ENCODE measurements at places on chromosomes 12 and 14.

DNA sequence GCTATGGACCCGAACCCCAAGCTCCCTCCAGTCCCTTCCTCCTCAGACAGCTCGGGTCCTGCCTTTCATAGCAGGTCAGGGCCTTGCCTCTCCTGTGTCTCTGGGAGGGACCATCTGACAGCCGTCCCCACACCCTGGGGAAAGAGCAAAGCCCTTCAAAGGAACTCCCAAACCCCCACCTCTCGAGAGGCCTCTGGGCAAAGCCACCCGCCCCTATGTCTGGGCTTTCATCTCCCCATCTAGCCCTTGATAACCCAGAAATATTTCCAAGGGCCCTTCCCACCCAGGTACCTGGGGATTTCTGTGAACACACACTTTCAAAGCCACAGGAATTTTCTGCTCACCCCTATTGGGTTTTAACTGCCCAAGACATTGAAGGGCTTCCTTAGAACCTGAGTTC lies 32.1 kb downstream of the SNRNP35 start:
- H3K27me3 ChIP-seq = no peaks in the 10 kb centered on the region
- DNase-seq = no peak
- no peaks in the 10 kb centered on the region for H3K4me1 ChIP-seq
- no peak overlapping the region for H3K4me3 ChIP-seq
- no peaks in the 10 kb centered on the region for H3K36me3 ChIP-seq

GRCh38 chr12:123931686-123932321 lies 40.8 kb downstream of the CCDC92 start:
- no peaks in the 10 kb centered on the region for H3K27me3 ChIP-seq
- no peaks in the 10 kb centered on the region for H3K36me3 ChIP-seq
- no peak for DNase-seq
- no peaks in the 10 kb centered on the region for H3K4me1 ChIP-seq

- no peak for DNase-seq
- H3K36me3 ChIP-seq = no peaks in the 10 kb centered on the region
- no peak overlapping the region for H3K4me3 ChIP-seq
- H3K4me1 ChIP-seq = peaks cover 3% of the 10 kb centered on the region
Measured at GRCh38 chr14:51554953-51555352, 96.8 kb upstream of the FRMD6 start.

DNA sequence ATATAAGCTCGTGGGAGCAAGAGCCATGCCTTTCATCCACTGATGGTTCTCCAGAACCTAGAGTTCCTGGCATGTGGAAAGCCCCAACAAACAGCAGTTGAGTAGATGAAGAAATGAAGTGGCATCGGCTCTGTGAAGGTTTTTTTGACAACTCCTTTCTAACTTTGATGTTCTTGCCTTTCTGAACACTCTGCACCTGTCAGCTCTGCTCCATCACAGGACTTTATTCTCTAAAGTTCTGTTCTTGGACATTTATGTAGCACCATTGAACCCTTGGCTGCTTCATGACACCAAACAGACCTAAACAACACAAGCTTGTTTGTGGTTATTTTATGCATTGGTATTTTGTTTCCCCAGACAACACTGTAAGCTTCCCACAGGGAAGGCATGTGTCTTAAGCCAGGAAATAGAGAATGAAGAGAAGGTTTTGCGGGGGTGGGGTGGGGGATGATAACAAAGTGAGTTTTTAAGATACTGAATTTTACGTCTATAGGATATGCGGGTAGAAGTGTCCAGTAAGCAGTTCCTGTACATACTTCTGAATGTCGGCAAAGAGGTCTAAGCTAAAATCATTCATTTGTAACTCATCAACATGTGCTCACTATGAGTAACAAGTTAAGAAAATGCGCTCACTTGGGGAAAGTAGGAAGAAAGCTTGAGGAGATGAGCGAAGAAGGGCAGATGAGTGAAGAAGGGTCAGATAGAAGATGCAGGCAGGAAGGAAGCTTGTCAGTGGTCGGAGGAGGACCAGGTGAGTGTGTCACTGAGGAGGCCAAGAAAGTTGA lies 146.0 kb upstream of the PLEKHG7 start:
- no peaks in the 10 kb centered on the region for H3K36me3 ChIP-seq
- DNase-seq = no peak
- H3K27me3 ChIP-seq = no peaks in the 10 kb centered on the region
- no peak overlapping the region for H3K4me3 ChIP-seq
- H3K4me1 ChIP-seq = peaks cover 12% of the 10 kb centered on the region

DNA sequence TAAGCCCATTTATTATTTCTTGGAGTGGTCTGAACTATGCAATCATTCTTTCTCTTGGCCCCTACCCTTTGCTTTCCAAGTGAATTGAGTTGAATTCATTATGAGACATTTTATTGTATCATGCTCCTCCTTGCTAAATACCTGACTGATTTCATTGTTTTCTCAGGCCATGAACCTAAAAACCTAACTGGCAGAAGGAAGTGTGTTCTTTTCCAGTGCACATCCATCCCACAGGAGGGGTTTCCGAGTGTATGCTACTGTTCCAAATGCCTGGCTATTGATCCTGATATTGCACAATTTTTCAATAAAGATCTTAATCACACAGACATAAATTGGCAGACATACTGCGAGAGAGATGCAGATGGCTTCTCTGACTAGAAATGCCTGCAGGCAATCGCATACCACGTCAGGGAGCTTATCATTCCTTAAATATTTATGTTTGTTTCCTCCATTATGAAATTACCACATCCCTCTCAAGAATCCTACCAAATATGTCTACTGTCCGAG lies 162.2 kb upstream of the EGLN3 start:
- no peaks in the 10 kb centered on the region for H3K4me1 ChIP-seq
- H3K36me3 ChIP-seq = no peaks in the 10 kb centered on the region
- H3K27ac ChIP-seq = no peak overlapping the region
- H3K27me3 ChIP-seq = no peaks in the 10 kb centered on the region
- no peak overlapping the region for H3K4me3 ChIP-seq

GRCh38 chr12:107734139-107734538 lies 26.8 kb downstream of the PRDM4 start:
- no peaks in the 10 kb centered on the region for H3K27me3 ChIP-seq
- no peak overlapping the region for H3K4me3 ChIP-seq
- DNase-seq = no peak
- no peak overlapping the region for H3K27ac ChIP-seq
- peaks cover 14% of the 10 kb centered on the region for H3K36me3 ChIP-seq

- H3K4me1 ChIP-seq = no peaks in the 10 kb centered on the region
- no peaks in the 10 kb centered on the region for H3K36me3 ChIP-seq
- DNase-seq = peak; percentile 94
Measured at GRCh38 chr12:123519141-123520001, 14.1 kb downstream of the RILPL1 start.

GRCh38 chr12:76882367-76882766 lies 3.5 kb upstream of the CSRP2 start:
- no peaks in the 10 kb centered on the region for H3K27me3 ChIP-seq
- H3K4me1 ChIP-seq = no peaks in the 10 kb centered on the region
- no peaks in the 10 kb centered on the region for H3K36me3 ChIP-seq

GRCh38 chr14:90695997-90696660 lies 120.1 kb downstream of the TTC7B start:
- DNase-seq = no peak
- H3K27ac ChIP-seq = no peak overlapping the region
- no peaks in the 10 kb centered on the region for H3K27me3 ChIP-seq
- H3K36me3 ChIP-seq = no peaks in the 10 kb centered on the region
- no peaks in the 10 kb centered on the region for H3K4me1 ChIP-seq

DNA sequence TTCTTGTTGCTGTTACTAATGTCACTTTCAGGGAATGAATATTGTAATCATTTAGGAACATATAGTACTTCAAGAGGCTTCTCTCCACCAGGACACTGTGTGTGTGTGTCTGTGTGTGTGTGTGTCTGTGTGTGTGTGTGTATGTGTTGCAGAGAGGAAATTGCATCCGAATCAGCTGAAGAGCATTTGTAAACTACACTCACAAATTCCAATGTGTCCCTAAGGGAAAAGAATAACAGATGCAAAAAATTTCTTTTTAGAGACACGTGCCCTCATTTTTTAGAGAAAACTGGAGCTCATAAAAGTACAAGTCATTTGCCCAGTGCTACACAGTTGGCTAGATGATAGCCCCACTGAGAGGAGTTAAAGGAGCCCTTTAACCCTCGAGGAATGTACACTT lies 168.8 kb downstream of the ANO4 start:
- no peak for DNase-seq
- H3K36me3 ChIP-seq = no peaks in the 10 kb centered on the region
- H3K4me1 ChIP-seq = no peaks in the 10 kb centered on the region
- H3K4me3 ChIP-seq = no peak overlapping the region
- no peak overlapping the region for H3K27ac ChIP-seq
- no peaks in the 10 kb centered on the region for H3K27me3 ChIP-seq

DNA sequence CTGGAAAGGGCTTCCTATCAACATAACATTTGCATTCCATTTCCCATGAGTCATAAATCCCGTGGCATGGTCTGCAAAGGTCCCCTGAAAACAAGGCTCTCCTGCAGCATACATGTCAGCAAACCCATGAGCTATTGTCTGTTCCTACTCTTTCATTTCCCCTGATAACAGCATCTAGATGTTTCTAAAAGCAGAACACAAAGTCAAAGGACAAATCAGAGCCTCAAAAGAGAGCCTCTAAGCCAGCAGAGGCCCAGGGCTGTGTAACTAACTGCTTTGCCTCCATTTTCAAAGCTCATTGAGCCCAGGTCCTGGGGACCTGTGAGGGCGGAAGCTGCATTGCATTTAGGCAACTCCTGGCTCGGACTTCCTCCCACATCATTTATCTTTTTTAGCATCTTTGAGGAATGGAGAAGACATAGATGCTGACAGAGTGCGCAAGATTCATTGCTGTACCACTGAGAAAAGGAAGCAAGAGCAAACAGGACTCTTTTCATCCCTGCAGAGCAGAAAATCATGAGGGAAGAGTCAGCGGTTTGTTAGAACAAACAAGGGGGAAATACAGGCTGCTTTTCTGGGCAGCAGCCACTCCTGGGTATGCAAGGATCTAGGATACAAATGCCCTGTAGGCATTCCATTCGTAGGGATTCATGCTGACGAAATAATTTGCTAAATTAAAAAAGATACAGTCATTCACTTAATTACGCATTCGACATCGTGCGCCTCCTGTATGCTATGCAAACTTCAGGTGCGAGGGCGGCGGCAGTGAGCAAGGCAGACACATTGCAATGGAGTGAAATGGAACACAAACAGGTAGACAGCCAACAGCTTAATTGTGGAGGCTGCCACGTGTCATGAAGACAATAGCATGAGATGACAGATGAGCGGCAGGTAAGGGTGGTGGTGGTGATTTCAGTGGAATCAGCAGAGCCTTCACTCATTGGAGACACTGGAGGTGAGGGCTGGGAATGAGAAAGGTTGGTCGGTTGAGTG lies 131.0 kb downstream of the TMEM132D start:
- no peak for DNase-seq
- H3K36me3 ChIP-seq = no peaks in the 10 kb centered on the region
- no peak overlapping the region for H3K27ac ChIP-seq
- no peaks in the 10 kb centered on the region for H3K27me3 ChIP-seq
- no peak overlapping the region for H3K4me3 ChIP-seq

- no peak for DNase-seq
- no peaks in the 10 kb centered on the region for H3K36me3 ChIP-seq
- H3K4me3 ChIP-seq = no peak overlapping the region
- no peaks in the 10 kb centered on the region for H3K4me1 ChIP-seq
Measured at GRCh38 chr14:70096866-70097265, 91.9 kb downstream of the SLC8A3 start.

DNA sequence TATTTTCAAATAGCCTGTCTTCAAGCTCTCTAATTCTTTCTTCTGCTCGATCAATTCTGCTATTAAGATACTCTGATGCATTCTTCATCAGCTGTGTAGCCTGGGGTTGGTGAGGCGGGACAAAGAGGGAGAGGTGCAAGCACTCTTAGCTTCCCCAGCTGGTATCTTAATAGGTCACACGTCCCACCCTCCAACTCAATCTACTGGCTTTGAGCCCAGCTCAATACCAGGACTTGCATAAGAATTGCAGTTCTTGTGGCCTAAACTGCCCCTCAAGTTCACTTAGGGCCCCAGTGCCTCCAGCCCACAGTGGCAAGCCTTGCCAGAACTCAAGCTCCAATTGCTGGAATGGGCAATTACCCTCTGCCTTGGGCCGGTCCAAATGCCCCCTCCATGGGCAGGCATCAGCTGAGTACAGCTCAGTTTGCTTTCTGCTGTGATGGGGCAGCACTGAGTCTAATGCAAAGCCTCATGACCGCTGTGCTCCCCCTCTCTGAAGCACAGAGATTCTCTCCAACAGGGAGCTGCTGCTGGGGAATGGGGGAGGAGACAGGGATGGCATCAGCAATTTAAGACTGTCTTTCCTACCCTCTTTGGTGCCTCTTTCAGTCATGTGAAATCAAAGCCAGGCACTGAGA lies 5.6 kb upstream of the SPATA7 start:
- no peak for DNase-seq
- no peak overlapping the region for H3K27ac ChIP-seq
- no peaks in the 10 kb centered on the region for H3K4me1 ChIP-seq

GRCh38 chr12:53424626-53425514 lies 1.2 kb downstream of the AMHR2 start:
- no peak overlapping the region for H3K27ac ChIP-seq
- no peak overlapping the region for H3K4me3 ChIP-seq
- no peaks in the 10 kb centered on the region for H3K27me3 ChIP-seq
- DNase-seq = no peak

GRCh38 chr12:107152315-107152714 lies 59.0 kb upstream of the CRY1 start:
- no peak for DNase-seq
- no peak overlapping the region for H3K27ac ChIP-seq
- H3K4me1 ChIP-seq = no peaks in the 10 kb centered on the region
- no peak overlapping the region for H3K4me3 ChIP-seq
- H3K36me3 ChIP-seq = no peaks in the 10 kb centered on the region
- no peaks in the 10 kb centered on the region for H3K27me3 ChIP-seq

DNA sequence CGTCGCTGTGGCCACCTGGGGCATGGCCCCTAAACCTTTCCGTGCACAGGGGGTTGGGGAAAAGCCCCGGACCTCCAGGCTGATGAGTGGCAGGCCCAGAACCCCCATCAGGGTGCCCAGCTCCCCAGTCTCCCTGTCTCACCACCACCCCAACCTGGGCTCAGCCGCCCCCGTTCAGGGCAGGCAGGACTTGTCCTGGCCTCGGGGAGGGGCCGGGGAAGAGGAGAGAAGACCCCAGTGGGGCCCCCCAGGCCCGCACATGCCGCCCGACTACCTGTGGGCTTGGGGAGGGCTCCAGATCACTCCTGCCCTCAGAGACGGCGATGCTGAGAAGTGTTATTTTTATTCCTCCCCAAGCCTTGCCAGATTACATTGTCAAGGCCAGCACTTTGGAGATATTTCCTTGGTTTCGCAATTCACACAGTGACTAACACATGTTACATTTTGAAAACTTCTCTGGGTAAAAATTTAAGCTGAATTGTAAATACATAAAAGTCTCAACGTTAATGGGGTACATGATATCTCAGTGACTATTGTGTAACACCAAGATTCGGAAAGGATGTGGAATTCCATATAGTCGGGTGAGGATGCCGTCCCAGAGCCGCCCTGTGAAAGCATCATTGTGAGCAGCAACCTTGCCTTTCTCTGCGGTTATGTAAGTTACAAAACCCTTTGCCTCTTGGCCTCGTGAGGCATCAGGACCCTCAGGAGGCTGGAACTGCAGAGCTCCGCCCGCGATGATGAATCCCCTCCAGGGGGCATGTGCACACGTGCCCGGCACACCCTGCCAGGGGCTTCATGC lies 85.6 kb upstream of the DIO3 start:
- no peaks in the 10 kb centered on the region for H3K4me1 ChIP-seq
- no peak overlapping the region for H3K4me3 ChIP-seq
- peak; percentile 41 for DNase-seq
- no peaks in the 10 kb centered on the region for H3K27me3 ChIP-seq
